ENCODE measurements at places on chromosomes 6 and 20.

GRCh38 chr6:70131528-70131927, 171.4 kb downstream of the COL9A1 start:
- no peak for DNase-seq

DNA sequence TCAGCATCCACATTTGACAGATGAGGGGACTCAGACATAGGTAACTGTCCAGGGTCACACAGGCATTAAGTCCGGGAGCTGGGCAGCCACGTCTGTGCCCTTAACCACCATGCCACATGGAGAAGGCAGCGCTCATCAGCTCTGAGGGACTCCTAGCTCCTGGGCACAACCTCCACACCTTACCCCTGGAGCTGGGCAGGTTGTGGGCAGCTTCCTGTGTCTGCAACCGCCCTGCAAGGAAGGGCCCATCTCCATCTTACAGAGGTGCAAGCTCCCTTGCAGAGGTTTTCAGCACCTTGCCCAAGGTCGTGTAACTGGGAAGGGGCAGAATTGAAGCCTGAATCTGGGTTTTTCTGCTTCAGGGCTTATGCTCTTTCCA, 7.9 kb downstream of the CCDC167 start:
- no peak for DNase-seq

DNA sequence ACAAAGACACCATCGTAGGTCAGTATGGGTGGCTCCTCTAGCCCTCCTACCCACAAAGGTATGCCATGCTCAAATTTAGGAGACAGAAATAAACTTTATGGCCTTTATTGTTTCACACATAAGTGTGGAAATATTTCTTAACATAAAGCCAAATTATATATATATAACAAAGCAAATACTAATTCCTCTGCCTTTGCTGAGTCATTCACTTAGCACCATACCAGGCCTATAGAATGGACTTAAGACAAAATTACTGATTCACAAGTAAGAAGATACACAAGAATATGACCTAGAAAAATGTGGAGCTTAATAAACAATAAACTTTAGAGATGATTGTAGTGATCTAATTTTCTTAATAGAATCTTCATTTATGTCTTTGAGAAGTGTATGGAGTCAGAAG, 5.2 kb downstream of the FRK start:
- DNase-seq = no peak

DNA sequence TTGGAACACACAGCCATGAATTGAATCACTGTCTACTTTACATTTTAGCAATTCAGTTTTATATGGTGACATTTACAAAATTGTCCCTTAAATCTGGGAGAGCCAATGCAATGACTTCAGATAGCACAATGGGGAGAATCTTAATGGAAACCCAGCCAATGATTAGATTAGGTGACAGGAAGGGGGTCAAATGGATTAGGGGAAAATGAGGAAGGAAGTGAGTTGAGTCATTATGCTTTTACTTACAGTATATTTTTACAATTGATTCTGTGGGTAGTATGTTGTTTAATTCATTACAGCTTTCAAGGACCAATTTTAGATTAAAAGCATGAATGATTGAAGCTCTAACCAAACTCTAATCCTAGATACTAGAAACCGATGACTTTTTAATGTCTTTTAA, 229.8 kb downstream of the SOX4 start:
- no peak for DNase-seq

DNA sequence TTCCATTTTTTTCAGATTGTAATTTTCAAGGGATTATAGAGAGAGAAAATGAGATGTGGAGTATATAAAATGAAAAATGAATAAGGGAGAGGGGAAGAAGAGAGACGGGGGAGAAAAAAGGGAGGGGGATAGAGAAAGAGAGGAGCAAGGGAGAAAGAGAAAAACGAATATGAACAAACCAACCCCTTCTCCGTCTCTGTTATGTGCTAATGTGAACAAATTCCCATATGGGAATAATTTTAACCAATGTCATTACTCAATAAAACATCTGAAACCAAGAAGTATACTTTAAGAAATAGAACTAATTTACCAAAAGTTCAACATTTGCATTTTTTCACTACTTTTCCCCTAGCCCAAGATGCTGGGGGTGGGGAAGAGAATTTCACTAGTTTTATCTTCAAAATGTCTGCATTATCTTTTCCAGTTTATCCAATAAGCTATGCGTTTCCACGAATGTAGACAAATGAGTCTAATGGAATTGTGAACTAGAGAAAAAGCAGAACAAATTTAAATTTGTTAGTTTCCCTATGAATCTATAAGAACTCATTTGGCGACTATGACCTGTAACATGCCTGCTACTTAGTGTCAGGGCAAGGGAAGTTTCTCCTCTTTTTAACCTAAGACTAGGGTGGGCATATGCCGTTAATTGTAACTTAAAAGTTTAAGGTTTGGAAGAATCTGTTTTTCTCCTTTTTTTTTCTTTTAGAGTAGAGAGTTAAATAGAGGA, 286.3 kb downstream of the BTBD9 start:
- no peak for DNase-seq

DNA sequence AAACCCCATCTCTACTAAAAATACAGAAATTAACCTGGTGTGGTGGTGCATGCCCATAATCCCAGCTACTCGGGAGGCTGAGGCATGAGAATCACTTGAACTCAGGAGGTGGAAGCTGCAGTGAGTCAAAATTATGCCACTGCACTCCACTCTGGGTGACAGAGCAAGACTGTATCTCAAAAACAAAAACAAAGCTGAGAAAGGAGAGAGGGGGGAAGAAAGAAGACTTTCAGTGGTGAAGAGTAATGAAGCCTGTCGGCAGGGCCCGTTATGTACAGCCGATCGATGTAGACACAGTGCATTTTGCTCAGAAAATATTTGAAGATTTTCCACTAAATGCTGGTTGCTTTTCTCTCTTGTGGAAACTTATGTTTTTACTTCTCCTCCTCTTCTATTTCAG, 13.8 kb downstream of the VAPB start:
- no peak for DNase-seq

GRCh38 chr6:147176795-147177194, 27.4 kb upstream of the STXBP5 start:
- no peak for DNase-seq

DNA sequence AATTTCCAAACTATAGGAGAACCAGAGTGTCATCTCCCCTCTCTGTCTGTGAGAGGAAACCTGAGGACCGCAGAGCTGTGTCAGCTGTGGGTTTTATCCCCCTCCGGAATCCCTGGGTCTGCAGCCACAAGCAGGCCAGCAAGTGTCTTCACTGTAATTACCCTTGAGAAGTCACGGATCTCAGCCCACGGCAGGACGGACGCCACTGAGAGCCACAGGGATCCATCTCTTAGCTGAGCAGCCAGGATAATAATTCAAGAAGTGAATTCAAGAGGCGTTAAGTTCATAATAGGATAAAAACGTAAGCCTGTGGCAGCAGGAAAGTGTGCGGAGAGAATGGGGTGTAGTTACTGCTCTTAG, 37.0 kb downstream of the DLL1 start:
- DNase-seq = no peak

DNA sequence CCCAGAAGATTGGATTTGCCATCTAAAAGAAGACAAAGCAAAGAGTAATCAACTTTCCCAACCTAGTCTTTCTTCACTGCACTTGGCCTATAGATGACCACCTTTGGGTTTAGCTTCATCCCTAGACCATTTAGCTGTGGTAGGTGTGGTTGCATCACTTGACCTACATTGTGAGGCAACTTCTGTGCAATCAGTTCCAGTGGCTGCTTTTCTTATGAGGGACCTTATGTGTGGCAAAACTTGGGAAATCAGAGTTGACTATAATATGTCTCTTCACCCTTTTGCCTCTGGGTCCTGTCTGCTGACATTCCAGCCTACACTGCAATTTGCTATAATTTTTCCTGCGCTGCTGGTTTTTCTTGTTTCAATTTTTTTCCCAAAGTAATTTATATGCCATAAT, 55.2 kb downstream of the PRDM13 start:
- DNase-seq = no peak

GRCh38 chr6:8041913-8042583, 22.1 kb downstream of the BLOC1S5 start:
- DNase-seq = no peak

- no peak for DNase-seq
Measured at GRCh38 chr6:49430187-49430586, 32.9 kb downstream of the MMUT start.

DNA sequence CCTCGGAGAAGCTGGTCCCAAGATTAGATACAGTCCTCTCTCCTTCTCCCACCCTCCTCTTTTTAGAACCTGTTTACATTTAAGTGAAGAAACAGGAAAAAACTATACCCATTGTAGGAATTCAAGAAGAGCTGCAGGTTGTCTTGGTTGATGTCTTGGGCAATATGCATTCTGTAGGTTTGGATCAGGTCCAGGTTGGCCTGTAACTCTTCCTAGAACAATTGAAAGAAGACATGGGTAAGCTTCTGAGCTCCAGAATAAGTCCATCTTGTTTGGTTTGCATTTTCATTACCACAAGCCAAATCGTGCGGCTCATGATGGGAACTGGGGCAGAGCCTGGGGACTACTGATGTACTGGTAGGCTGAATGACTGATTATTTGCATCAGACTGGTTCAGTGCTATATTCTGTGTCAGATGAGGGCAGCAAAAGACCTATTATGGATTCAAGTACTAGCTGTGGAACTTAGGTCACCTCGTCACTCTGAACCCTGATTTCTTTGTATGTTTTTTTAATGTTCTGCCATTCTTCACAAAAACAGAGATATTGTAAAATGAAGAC, 20.3 kb upstream of the SLA2 start:
- DNase-seq = no peak

DNA sequence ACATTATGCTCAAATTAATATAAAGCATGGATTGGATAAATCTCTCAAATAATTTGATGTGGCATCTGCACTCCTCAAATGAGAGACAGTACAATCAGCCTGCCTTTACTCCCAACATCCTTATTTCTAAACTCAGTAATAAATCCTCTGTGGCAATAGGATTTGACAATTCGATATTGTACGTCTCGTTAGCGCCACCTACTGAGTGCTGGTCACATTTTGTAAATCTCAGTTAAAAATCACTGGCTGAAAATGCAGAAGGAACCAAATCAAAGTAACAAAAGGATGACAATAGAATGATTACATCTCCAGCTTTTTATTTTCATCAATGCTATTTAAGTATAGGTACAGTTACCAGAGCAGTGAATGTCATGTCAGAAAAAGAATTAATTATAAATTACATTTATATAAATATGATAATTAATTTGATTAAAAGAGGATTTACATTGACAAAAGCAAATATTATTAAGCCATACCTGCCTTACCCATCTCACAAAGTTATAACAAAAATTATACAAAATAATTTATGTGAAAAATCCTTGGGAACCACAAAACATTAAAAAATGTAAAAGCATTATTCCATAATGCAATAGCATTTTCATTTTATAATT, 20.2 kb upstream of the GJE1 start:
- peak; percentile 62 for DNase-seq

DNA sequence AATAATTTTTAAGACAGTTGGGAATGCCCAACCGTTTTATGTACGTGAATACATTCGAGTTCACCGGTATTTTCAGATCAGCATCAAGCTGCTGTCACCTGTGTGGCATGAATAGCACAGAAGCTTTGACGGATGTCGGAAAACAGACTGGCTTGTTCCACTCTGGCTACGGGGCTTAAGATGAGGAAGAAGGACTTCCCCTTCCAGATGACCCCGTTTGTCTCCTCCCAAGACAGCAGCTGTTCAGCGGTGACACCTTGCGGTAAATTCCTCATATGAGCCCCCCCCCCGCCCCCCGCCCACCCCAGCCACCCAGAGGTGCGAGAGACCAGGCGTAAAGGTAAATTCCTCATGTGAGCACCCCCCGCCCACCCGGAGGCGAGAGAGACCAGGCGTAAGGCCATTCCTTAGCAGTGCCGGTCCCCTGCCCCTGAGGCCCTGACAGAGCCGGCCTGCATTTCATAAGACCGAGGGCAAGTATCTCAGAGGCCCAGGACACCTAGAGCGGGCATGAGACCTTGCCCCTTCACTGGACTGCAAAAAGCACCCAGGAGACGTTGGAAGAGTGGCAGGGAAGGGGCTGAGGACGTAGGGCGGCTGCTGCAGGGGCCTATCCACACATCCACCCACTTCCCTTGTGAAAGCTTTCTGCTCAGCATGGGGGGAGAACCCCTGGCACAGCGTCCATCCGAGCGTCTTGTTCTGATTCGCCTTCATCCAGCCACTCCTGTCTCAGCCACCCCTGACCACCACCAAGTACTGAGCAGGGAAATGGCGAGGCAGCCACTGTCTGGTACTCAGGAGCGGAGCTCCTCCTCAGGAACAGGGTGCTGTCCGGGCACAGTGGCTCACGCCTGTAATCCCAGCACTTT, 7.3 kb upstream of the PCMTD2 start:
- no peak for DNase-seq

DNA sequence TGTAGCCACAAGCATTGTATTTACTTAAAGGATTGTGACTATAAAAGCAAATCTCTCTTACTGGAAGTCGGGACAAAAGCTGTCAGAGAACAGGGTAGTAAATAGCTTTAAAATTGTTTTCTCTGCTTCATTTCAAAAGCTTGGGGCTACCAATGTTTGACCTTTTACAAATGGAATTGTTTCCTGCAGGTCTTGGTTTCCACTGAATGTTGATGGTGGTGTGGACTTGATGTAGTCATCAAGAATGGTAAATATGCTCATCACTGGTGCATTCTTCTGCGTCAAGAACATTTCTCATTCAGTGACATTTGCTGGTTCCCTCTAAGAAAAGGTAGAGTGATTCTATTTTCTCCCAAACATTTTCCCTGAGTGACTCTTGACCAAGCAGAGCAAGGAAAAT, 435.4 kb upstream of the KHDRBS2 start:
- no peak for DNase-seq

DNA sequence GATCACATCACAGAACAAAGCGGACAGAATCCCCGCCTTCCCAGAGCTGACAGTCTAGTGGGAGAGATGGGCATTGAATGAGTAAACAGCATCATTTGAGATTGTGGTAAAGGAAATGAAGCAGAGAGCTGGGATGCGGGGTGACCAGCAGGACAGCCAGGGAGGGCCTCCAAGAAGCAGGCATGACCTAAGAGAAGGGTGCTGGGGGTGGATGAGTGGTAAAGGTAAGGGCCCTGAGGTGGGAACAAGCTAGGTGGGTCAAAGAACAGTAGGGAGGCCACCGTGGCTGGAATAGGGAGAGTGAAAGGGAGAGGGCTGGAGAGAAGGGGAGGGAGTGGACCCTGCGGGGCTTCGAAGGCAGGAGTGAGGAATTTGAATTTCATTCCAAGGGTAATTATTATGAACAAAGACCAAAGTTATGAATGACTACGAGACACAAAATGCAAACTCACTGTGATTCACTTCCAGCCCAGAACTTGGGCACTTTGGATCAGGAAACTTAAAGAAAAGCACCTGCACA, 61.4 kb downstream of the CEBPB start:
- no peak for DNase-seq

GRCh38 chr6:27754408-27754782, 157.8 kb downstream of the OR2B2 start:
- DNase-seq = no peak

- no peak for DNase-seq
Measured at GRCh38 chr6:159966981-159967380, 1.9 kb upstream of the IGF2R start.
